ENCODE measurements at places on chromosomes 6 and 20.

DNA sequence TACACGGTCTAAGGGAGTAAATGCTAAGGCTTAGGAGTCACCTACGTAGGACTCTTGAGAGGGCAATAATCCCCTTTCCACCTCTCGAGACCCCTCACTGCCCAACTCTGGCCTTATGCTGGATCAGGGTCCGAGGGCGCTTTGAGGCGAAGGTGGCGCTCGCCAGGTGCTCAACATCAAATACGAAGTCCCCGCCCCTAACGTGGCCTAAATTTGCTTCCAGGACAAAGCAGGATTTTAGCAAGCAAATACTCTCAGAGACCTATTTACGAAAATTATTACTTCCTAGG is 406 bp upstream of the TRIM26 start:
- DNase-seq: no peak

DNA sequence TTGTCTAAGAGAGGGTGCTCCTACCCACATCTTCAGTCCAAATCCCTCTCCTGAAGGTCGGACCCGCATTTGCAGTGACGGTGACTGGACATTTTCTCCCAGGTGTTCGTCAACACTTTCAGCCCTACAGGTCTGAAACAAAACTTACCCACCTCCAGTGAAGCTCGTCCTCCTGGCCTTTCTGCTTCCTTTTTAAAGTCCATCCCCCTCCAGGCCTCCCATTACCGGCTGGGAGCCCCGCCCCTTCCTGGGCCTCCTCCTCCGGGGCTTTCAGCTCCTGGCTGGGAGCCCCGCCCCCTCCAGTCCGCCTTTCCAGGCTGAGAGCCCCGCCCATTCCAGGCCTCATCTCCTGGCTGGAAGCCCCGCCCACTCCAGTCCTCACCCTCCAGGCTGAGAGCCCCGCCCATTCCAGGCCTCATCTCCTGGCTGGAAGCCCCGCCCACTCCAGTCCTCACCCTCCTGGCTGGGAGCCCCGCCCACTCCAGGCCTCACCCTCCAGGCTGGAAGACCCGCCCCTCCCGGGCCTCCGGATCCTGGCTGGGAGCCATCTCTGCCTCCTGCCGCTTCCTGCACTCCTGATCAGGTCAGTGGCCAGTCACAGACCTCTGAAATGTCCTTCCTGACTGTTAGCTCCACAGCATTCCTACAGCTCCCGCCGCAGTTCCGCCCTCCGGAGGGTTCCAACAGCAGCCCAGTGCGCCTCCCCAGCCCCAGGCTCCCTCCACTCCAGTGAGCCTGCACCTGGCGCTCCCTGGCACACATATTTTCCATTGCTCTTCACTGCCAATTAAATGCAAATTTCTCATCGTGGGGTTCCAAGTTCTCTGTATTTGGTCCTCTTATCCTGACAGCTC is 98.5 kb downstream of the LY86 start:
- no peak for DNase-seq

DNA sequence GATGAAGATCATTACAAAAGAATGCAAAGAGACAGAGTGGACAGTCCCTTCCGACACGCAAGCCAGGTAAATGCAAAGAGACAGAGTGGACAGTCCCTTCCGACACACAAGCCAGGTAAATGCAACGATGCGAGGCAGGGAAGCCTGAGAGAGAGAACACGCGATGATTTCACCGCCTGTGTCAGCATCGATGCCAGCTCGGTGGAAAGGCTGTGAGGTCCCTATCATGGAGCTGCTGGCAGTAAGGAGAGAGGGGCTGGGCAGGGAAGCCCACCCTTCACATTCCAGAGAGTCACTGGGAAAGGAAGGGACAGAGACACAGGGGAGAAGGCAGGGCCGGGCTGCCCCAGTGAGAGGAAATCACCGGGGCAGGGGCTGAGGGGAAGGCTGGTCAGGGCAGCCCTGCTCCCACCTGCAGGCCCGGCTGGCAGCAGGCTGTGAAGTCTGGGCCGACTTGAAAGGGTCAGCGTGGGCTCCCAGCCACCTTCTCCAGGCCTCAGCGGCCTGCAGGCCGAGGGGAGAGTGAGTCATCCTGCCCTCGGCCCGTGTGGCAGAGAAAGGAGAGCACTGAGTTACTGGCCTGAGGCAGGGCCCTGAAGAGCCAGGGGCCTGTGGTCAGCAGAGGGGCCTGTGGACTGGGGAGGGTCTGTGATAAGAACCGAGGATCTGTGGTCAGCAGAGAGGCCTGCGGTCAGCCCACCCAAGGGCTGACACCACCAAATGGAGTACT is 80.4 kb downstream of the DACT2 start:
- no peak for DNase-seq

DNA sequence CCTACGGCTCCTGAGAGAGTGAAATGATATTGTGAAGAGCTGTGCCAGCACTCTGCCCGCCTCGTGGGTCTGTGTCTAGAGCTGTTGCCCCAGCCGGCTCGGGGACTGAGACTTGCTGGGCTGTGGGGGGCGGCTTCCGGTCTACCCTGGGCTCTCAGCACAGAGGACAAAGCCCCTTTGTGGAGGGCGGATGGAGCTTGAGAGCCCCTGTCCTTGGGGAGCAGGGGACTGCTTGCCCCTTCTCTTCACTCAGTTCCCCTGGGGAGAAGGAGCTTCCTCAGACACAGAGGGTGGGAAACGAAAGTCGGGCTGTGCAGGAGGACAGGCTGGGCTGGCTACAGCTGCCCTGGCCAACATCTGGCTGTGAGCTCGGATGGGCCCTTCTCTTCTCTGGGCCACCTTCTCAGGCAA is 11.0 kb downstream of the SRC start:
- DNase-seq: no peak

DNA sequence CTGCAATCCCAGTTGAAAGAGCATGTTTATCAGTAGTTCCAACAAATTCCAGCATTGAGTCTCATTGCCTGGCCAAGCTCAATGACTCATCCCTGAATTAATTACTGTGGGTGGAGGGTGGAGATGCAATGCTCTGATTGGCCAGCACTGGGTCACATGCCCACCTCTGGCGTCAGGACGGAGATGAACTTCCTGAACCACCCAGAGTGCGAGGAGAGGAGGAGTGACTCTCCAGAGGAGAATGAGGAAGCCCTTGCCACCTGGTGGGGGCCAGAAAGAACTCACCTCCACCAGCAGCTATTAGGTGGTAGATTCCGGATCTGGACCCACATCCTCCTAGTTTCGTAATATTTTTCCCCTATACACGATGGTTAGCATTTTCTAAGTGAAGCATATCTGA is 283.9 kb downstream of the TBC1D7 start:
- DNase-seq: no peak

- no peak for DNase-seq
Measured at GRCh38 chr20:50189681-50190250, 864 bp upstream of the CEBPB start.

- DNase-seq: no peak
Measured at GRCh38 chr6:133730881-133731280, 158.0 kb upstream of the TCF21 start.

DNA sequence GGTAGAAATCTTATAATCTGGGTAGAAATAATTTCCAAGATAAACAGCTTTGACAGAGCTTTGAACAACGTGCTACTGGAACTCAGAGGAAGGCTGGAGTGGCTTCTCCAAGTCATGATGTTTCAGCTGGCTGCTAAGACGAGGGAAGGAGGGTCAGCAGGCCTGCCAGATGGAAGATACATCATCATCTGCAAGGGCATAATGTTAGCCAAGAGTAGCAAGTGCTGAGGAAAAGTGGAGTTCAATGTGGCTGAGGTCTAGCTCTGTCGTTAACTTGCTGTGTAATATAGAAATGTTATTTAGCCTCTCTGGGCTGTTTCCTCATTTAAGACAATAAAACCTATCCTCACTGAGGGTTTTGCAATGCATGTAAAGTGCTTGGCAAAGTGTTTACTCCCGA is 35.1 kb downstream of the RGS17 start:
- DNase-seq: no peak

GRCh38 chr20:47605673-47606413 is 104.2 kb downstream of the NCOA3 start:
- DNase-seq: no peak

DNA sequence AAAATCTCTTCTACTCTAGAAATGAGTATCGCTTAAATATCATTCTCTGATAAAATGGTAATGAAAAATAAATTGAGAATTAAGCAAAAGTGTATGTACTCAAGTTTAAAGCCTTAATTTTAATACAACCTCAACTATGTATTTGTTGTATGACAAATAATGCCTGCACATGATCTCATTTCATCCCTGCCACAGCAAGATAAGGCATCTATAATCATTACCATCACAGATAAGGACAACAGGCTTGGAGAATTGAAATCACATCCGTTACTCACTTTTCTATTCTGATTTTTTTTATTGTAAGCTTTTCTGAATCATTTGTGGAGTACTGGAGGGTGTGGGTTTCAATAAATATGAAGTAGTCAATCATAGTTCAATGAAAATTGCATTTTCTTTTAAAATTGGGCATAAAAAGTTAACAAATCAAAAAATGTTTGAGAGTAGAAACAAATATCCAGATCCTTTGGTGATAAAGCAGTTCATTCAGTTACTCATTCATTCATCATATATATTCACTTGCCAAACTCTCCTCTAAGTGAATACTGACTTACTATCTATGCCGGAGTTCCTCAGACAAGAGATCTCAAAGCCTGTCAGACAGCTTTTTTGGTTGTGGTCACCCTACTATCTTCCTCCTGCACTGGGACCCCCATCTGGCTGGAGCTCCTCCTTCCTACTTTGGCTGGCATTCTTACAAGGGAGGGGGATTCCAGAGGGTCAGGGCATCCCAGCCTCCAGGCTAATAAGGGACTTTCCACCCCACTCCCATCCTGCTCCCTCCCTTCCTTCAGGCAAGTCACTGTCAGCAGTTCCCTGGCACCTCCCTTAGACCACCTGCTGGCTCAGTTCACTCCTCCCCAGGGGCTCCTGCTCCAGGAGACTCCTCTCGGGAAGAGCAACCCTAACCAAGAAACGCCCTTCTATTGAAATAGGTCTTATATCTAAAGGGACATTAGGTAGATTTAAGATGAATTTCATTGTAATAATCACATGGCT is 118.6 kb downstream of the OGFRL1 start:
- no peak for DNase-seq

- no peak for DNase-seq
Measured at GRCh38 chr20:36466089-36466488, 75.2 kb upstream of the MYL9 start.

GRCh38 chr20:2700913-2701620 is 8.5 kb downstream of the EBF4 start:
- DNase-seq: no peak

DNA sequence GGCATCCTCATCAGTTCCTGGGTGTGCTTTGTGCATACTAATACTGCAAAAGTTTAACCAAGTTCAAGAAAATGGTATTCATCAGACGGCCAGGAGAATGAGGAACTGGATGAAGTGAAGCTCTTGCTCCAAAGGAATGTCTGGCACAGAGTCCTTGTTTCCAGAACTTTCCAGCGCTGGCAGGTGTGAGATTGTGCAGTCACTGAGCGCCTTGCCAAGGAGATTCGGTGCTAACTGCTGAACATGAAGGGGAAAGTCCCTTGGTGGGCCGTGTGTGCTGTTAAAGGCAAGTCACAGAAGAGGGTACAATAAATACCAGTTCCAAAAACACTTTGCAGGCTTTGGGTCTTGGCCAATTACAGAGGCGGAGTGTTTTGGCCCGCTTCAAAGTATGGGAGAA is 262.3 kb upstream of the SOX4 start:
- no peak for DNase-seq

- no peak for DNase-seq
Measured at GRCh38 chr6:69489970-69490369, 306.8 kb downstream of the LMBRD1 start.

Data from GM19239 (cell line).